ENCODE measurements at places on chromosomes 3 and 15.

DNA sequence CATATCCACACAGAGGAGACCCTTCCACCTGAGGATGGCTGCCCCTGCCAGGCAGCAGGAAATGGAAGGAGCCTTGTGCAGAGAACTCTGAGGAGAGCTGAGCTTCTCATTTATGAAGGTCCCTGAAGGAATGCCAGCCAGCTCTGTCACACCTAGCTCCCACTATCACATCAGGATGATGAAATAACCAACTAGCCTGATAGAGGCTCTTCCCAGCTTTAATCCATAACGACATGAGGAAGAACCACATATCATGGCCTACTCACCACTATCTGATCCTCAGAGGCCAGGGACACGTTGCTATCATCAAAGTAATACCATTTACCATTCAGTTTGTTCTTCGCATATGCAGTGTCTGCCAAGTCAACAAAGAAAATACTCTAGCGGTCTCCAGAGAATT, 1.5 kb upstream of the C3orf62 start:
- DNase-seq: no peak

DNA sequence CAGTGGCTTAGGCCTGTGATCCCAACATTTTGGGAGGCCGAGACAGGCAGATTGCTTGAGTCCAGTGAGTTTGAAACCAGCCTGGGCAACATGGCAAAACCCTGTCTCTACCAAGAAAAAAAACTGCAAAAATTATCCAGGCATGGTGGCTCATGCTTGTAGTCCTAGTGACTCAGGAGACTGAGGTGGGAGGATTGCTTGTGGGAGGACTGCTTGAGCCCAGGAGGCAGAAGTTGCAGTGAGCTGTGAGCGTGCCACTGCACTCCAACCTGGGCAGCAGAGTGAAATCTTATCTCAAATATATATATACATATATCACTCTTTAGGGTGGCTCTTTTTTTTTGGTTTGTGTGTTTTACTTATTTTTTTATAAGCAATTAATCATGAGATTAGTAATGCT, 83.7 kb upstream of the WDR72 start:
- DNase-seq: no peak

GRCh38 chr3:27312044-27312668, 57.0 kb downstream of the NEK10 start:
- DNase-seq: no peak

DNA sequence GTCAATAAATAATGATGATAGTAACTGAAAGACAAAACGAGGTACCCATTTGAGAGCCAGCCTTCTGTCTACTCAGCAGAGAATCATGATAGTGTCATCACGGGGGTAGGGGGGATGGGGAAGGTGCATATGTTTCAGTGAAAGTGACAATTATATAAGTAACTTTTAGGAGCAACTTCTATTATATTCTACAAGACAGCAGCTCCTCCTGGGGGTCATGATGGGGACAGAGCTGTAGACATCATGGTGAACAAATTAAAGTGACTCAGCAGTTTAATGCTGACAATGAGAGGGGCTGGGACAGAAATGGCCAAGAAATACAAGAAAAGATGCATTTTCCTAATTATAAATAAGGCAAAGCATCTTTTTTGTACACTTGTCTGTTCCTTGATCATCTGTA, 11.8 kb downstream of the CAPN3 start:
- no peak for DNase-seq

DNA sequence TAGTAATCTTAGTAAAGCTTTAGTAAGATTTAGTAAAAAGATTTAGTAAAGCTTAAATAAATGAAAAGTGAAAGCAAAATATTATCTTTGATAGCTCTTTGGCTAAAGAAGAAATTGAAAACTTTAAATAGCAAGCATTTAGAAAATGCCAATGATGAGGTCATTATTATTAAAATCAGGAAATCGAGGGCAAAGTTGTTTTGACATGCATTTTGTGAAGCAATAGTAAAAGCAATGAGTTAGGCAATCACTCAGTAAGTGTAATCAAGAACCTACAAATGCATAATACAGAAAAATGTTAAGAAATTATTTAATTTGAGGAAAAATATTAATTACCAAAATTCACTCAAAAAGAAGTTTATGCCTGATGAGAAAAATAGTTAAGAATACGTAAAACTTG, 280.3 kb upstream of the MME start:
- no peak for DNase-seq

GRCh38 chr15:85748176-85748575, 46.5 kb downstream of the KLHL25 start:
- DNase-seq: no peak

- no peak for DNase-seq
Observed at GRCh38 chr3:130354430-130354829, 9.0 kb downstream of the COL6A5 start.

DNA sequence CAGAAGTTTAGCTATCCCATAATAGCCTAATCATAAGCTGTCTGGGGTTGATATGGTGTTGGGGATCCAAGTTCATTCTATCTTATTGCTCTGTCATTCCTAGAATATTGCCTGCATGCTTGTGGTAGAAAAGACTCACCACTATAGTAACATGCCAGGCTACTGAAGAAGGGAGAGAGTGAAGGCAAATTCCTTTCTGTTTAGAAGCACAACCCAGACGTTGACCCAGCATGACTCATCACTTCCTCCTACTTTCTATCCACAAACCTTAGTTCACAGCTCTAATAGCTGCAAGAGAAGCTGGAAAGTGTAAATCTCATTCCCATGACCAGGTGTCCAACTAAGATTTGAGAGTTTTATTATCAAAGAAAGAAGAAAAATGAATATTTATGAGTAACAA, 57.8 kb upstream of the NMD3 start:
- no peak for DNase-seq

DNA sequence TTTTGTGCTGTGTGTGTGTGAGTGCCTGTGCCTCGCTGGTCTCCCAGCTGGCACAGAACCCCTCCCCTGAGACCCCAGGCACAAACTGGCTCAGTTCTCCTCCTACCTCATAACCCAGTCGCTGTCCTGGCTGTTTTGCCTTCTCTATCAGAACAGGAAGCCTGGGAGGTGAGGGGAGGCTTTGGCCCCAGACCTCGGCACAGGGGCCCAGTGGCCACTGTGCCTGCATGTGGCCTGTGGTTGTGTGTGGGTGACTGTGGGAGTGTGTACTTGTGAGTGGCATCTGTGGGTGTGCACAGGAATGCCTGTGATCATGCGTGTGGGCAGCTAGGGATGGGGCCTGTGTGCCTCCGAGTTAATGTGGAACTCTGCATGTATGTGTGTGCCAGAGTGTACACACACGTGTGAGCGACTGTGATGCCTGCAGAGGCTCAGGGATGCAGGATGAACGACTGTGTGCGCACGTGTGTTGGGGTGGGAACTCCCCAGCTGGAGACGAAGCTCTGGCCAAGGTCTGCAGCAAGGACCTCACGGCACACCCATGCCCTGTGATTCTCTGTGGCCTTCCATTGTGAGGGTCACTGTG, 32.3 kb downstream of the PSTPIP1 start:
- DNase-seq: no peak

GRCh38 chr3:2516762-2517441, 418.2 kb downstream of the CNTN4 start:
- DNase-seq: no peak

- DNase-seq: no peak
Observed at GRCh38 chr15:66454143-66454542, 43.4 kb downstream of the SNAPC5 start.
